Stimulated activated CD8-positive, alpha-beta memory T cell treated with anti-CD3 and anti-CD28 coated beads, Interleukin-2, amount 100 ng/mL, for 48 hours (primary cell): ENCODE measurements at places on chromosomes 2 and 18.

GRCh38 chr2:21467910-21468309 is 344.1 kb downstream of the TDRD15 start:
- no peak for DNase-seq

DNA sequence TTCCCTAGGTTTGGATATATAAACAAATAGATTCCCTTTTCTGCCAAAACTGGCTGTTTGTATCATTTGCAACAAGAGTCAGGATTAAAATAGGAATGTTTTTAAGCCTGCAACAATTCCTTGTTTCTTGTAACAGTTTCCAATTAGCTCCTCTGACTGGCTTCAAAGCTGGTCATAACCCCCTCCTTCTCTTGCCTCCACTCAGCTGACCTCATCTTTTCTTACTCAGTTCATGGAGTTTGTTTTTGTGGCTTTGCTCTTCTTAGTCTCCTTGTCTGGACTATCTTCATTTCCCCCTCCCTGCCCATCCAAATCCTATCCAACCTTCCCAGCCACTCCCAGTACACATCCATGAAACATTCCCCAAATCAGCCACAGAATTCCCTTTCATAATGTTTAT is 14.3 kb upstream of the RAPH1 start:
- DNase-seq: no peak

GRCh38 chr2:179443180-179443579 is 178.5 kb upstream of the SESTD1 start:
- no peak for DNase-seq

DNA sequence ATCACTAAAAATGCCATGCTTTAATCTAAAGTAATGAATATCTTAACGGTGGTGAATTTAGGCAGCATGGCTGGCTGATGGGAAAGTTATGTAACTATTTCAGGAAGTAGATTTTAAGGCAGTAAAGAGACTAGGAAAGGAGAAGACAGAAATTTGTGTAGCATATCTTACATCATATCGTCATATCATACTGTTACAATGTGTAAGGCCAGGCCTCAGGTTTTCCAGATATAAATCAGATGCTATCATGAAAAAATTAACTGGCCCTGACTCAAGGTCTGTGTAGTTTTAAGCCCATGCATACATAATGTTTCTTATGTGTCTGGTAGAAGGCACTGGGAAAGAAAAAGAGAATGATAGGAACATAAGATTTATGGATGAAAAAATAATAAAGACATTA is 8.9 kb upstream of the FAP start:
- no peak for DNase-seq

- no peak for DNase-seq
Observed at GRCh38 chr2:189164746-189165145, 14.8 kb downstream of the COL5A2 start.

DNA sequence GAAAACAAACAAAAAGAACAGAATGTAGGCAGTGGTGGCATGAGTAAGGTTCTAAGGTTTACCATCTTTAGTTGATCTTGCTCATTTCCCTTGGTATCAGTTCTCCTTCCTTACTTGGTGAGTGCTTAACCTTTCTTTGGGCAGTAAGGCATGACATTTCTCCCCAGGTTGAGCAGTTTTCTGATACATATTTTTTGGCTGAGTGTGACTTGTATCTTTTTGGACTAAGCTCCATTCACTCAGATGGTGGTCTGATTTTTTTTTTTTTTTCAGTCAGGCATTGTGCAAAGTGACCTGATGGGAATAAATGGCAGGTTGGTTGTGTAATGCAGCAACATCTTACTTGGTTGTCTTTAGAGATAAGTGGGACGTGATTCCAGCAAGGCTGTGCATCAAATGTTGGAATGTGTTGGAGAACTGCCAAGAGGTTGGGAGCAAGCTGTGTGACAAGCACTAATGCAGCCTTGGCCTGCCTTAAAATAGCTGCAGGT is 15.1 kb downstream of the SPTBN1 start:
- no peak for DNase-seq

- DNase-seq: no peak
Observed at GRCh38 chr2:60554074-60554645, 706 bp upstream of the BCL11A start.

- DNase-seq: no peak
Observed at GRCh38 chr18:36905571-36905970, 76.6 kb downstream of the KIAA1328 start.

DNA sequence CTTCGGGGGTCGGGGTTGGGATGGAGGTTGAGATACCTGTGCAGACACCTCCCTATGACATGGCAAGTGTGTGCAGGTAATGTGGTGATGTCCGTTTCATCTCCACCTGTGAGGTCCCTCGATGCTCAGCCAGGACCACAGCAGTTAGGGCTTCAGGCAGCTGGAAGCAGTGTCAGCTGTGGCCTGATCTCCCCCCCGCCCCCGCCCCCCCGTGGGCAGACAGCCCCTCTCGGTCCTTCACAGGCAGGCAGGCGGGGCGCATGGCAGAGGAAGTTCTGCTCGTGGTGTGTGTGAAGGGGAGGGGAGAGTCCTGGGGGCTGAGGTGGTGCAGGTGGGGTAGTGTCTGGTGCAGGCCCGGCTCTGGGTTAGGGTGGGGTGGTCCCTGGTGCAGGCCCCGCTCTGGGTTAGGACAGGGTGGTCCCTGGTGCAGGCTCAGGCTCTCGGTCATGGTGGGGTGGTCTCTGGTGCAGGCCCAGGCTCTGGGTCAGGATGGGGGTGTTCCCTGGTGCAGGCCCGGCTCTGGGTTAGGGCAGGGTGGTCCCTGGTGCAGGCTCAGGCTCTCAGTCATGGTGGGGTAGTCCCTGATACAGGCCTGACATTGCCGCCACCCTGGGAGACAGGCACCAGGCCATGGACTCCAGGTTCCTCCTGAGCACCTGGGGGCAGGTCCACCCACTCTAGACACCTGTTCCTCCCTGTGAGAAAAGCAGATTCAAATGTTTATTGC is 94.3 kb downstream of the NFATC1 start:
- DNase-seq: no peak
